Uterus (tissue), 4 donors: ENCODE measurements at places on chromosomes 12 and 14. TPM values are rescaled to one million over a fixed set of nuclear protein-coding genes. Genes with fewer than 3 reads are reported as not detected.

TBX3 gene
- 37.9 TPM for total RNA-seq

MSRB3 gene
- total RNA-seq, result 100 TPM

CLEC4D gene
- not detected for total RNA-seq

STYK1 gene
- 0.62 TPM for total RNA-seq

- H3K27me3 ChIP-seq, result no peaks in the 10 kb centered on the region
- H3K36me3 ChIP-seq, result no peaks in the 10 kb centered on the region
These were observed 860.3 kb downstream of the DIO2 start for GRCh38 chr14:79351011-79351410.

DNA sequence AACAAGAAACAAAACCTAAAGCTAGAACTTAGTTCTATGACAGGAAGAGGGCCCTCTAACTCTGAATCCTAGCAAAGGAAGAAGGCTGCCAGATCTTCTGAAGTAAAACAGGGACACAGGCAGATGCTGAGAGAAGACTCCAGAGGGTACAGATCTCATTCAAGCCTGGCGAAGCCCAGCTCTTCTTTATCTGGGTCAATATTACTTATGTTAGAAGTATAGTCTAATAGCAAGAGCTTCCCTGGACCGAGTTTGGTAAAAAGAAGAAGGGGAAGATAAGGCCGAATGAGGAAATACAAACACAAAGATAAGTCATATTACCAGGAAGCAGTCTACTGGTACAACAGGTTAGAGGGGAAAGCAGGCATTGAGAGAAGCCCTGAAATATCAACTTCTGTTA is 79.9 kb upstream of the CCDC91 start:
- no peaks in the 10 kb centered on the region for H3K27me3 ChIP-seq
- H3K36me3 ChIP-seq, result no peaks in the 10 kb centered on the region
- H3K27ac ChIP-seq, result no peak overlapping the region
- H3K4me3 ChIP-seq, result no peak overlapping the region
- H3K4me1 ChIP-seq, result no peaks in the 10 kb centered on the region

DNA sequence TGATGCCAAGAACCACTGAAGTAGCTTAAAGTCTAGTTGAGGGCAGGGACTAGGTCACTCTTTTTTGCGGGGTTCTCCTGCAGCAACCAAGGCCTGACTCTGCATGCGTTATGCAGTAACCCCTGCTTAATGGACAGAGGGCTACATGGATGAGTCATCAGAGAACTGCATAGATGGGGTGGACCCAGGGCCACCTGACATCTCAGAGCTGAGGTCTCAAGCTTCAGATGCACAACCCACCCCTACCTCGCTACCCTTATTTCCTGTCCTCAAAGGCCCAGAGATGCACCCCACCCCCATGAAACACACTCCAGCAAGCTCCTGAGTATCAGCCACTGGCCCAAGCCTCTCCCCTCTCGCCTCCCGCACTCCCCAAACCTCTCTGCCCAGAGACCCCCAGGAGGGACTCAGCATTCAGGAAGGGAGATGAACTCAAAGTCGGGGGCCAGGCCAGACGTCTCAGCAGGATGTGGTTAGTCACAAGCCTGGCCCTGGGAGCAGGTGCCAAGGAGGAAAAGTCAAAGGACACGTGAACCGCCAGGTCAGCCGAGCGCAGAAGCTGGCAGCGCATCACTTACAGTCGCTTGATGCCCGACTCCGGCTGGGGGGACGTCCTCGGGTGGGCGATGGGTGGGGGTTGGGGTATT is 25.8 kb downstream of the SNRNP35 start:
- no peak for DNase-seq
- H3K4me3 ChIP-seq, result no peak overlapping the region
- H3K36me3 ChIP-seq, result no peaks in the 10 kb centered on the region
- H3K4me1 ChIP-seq, result no peaks in the 10 kb centered on the region
- H3K27ac ChIP-seq, result no peak overlapping the region

DNA sequence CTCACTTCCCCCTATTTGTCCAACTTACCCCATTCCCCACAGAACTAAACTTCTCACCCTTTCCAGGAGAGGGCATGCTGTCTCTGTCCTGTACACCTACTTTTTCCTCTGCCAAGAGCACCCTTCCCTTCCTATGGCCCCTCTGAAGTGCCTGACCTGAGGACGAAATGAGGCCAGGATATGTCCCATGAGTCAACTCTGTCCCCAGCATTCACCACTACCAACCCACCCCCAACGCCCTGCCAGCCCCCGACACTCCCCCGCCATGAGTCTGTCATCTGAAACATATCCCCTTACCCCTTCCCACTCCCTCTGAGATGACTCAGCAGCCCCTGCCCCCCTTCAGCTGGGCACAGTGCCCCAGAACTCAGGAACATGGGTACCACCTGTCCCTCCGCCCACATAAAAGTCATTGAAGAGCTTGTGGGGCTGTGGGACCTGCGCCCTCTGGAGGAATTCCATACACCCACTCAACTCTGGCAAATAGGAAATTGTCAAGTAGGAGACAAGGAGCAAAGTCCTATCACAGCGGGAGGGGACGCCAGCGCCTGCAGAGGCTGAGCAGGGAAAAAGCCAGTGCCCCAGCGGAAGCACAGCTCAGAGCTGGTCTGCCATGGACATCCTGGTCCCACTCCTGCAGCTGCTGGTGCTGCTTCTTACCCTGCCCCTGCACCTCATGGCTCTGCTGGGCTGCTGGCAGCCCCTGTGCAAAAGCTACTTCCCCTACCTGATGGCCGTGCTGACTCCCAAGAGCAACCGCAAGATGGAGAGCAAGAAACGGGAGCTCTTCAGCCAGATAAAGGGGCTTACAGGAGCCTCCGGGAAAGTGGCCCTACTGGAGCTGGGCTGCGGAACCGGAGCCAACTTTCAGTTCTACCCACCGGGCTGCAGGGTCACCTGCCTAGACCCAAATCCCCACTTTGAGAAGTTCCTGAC is 26.3 kb downstream of the ITGA7 start:
- no peak for DNase-seq
- H3K36me3 ChIP-seq, result no peaks in the 10 kb centered on the region
- H3K4me1 ChIP-seq, result peaks cover 6% of the 10 kb centered on the region
- H3K4me3 ChIP-seq, result no peak overlapping the region
- H3K27ac ChIP-seq, result no peak overlapping the region

GRCh38 chr14:101177301-101177971 is 273.9 kb upstream of the RTL1 start:
- no peak overlapping the region for H3K4me3 ChIP-seq
- H3K27ac ChIP-seq, result no peak overlapping the region
- no peaks in the 10 kb centered on the region for H3K36me3 ChIP-seq
- no peaks in the 10 kb centered on the region for H3K27me3 ChIP-seq
- no peak for DNase-seq
- no peaks in the 10 kb centered on the region for H3K4me1 ChIP-seq
